ENCODE measurements at places on chromosomes 13 and 19. TPM values are rescaled to one million over a fixed set of nuclear protein-coding genes. Genes with fewer than 3 reads are reported as not detected.

- H3K4me3 ChIP-seq = no peak overlapping the region
- no peak overlapping the region for H3K27ac ChIP-seq
- H3K4me1 ChIP-seq = no peaks in the 10 kb centered on the region
- DNase-seq = no peak
Observed at GRCh38 chr13:41995336-41995735, 34.4 kb upstream of the VWA8 start.

GRCh38 chr19:39502640-39503417, 4.1 kb downstream of the DLL3 start:
- peaks cover 88% of the 10 kb centered on the region for H3K27me3 ChIP-seq
- DNase-seq = no peak
- no peaks in the 10 kb centered on the region for H3K36me3 ChIP-seq
- H3K4me1 ChIP-seq = peaks cover 9% of the 10 kb centered on the region
- H3K27ac ChIP-seq = no peak overlapping the region
- peak overlapping the region; percentile 54 for H3K4me3 ChIP-seq

DNA sequence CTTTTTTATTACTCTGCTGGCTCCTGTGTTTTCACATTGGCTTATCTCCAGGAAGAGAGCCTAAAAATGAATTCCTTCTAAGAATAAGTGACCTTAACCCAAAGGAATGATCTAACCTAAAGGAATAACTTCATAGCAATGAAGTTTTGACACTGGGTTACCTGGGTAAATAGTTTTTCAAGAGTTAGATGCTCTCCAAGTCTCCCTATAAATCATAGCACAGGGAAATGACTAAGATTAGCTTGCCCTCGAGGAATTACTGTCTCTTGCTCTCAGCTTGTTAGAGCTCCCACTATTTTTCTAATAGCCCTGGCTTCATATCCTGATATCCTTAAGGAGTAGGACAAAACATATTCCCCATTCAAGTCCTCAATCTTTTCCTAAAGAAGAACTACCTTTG, 66.3 kb downstream of the SPRY2 start:
- no peaks in the 10 kb centered on the region for H3K27me3 ChIP-seq
- H3K4me1 ChIP-seq = no peaks in the 10 kb centered on the region
- no peak for DNase-seq
- H3K27ac ChIP-seq = no peak overlapping the region

DNA sequence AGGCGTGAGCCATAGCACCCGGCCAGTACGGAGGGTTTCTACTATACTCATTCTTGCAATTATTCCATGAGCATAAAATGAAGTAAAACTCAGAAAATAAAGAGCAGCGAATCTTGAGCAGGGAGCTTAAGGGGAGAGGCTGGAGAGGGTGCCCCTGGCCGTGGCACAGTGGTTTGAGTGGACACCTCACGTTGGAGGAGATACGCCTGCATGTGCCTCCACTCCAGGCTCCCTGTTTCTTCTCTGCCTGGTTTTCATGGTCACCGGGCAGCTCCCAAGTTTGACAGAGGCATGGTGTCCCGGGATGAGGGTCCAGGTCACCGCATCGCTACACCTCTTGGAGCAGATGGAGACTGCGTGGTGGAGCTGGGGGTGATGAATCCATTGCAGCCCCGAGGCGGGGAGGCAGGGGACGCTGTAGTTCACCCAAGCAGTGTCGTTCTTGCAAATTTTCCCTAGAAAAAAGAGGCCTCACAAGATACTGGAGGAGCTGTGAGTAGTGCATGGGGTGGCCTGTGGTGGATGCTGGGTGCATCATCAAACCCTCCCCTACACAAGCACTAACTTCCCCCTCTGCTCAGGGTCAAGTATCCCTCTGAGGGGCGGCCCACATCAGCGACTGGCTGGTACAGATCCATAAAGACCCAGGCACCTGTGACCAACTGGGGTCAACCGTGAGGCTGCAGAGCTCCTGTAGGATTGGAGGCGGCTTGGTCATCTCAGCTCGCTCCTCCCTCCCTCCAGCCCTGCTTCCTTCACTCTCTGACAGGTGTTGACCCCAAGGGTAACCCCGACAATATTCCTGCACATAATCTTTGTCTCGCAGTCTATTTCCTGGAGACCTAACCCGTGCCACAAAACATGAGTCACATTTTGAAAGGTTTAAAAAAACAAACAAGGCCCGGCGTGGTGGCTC, 3.6 kb upstream of the MIER2 start:
- H3K27me3 ChIP-seq = no peaks in the 10 kb centered on the region
- DNase-seq = no peak
- no peak overlapping the region for H3K27ac ChIP-seq
- no peaks in the 10 kb centered on the region for H3K36me3 ChIP-seq
- no peak overlapping the region for H3K4me3 ChIP-seq

DNA sequence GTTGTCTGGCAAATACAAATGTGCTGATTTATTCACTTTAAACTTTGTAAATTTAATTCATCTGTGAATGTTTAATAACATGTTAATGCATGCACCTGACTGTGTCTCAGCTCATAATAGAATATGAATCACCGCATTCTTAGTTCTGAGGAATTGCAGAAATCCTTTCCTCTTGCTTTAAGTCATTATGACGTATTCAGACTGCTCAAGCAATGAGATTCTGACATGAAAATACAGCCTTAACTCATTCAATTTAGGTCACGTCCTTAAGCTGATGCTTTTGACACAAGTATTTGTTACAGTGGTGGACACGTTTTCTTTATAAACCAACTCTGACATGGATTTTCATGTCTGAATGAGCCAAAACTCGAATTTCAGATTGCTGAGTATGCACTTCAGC, 541.0 kb upstream of the KLF12 start:
- no peak overlapping the region for H3K27ac ChIP-seq
- no peaks in the 10 kb centered on the region for H3K36me3 ChIP-seq
- no peaks in the 10 kb centered on the region for H3K27me3 ChIP-seq
- H3K4me3 ChIP-seq = no peak overlapping the region

DNA sequence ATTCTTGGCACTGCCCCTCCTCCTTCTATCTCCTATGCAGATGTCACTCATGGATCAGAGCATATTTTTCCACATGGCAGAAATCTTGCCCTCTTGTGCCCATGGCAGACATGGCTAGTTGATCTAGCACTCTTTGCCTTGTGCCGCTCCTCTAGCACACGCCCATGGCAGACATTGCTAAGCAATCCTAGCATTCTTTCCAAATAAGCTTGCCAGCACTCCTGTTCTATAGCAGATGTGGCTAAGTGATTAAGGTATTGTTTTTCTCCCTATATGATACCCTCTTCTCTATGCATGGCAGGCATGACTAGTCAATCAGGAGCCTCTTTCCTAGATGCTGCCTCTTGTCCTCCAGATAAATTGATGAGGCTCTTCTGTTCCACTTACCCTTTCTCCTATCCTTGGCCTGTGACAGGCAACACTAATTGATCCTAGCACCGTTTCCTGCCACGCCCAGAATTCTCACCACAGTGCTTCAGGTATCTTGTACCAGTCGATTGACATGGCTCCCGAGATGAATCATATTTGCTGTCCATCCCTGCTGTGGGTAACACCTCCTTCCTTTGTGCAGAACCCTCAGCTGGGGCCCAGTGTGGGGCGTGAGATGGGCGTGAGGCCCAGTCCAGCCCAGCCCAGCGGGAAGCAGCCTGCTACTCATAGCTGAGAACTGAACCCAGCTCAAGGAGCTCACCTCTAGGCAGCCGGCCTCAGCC, 26.9 kb downstream of the TMED1 start:
- H3K4me3 ChIP-seq = no peak overlapping the region
- no peak for DNase-seq
- no peak overlapping the region for H3K27ac ChIP-seq

Gene ZNF541
- not detected for total RNA-seq

Measured in breast epithelium (tissue), 4 donors.